ENCODE measurements at places on chromosomes 2 and 18.
A peak's percentile ranks its signal among the peaks of the same experiment; 100 is the strongest.

GRCh38 chr2:235810846-235811245 lies 317.0 kb downstream of the AGAP1 start:
- DNase-seq: no peak

GRCh38 chr2:96875498-96876268 lies 5.8 kb upstream of the SEMA4C start:
- DNase-seq: no peak

DNA sequence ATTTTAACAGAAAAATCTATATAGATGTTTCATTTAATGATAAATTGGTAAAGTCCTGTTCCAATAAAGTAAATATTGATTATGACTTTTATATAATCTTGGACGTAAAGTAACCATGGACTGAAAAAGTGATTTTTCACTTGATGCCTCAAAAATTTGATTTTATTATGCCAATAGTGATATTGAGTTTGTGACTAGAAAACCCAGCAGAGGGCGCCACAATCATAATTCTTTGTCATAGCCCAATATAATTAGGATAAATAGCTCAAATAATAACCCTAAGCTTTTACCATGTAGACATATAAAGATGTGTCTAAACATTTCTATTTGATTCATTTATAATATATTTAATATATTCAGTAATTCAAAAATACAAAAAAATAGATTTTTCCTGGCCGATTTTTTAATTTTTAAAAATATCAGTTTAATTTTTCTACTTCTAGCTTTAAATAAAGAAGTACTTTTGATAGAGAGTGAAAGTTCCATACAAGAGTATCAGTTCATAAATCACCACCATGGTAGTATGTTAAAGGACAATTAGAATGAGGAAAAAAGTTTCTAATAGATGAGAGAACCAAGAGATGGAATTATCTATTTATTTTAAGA lies 30.7 kb downstream of the CAMKMT start:
- peak; percentile 40 for DNase-seq

GRCh38 chr2:134296301-134296700 lies 42.4 kb downstream of the MGAT5 start:
- DNase-seq: no peak
